MG63 (cell line): ENCODE measurements at places on chromosomes 1 and 21. TPM values are rescaled to one million over a fixed set of nuclear protein-coding genes. Genes with fewer than 3 reads are reported as not detected.
A peak's percentile ranks its signal among the peaks of the same experiment; 100 is the strongest.

GRCh38 chr1:111582644-111583618, 36.7 kb upstream of the RAP1A start:
- DNase-seq = no peak

The FAM20B gene
- total RNA-seq = 29.6 and 33.2 TPM in 2 replicates

DNA sequence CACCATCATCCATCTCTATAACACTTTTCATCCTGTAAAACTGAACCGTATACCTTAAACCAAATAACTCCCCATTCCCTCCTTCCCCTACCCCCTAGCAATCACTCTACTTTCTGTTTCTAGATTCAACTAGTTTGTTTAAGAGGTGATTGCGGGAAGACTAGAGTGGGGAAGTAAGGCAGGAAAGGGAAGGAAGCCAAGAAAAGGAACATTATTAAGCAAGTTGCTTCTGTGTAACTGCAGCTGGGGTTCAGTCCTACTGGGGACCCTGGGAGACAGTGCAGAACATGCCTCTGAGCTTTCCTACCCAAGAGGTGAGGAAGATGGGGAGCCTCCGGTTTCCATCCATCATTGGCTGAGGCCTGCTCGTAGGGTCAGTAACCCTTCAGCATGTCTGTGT, 28.9 kb upstream of the H3-3A start:
- no peak for DNase-seq

DNA sequence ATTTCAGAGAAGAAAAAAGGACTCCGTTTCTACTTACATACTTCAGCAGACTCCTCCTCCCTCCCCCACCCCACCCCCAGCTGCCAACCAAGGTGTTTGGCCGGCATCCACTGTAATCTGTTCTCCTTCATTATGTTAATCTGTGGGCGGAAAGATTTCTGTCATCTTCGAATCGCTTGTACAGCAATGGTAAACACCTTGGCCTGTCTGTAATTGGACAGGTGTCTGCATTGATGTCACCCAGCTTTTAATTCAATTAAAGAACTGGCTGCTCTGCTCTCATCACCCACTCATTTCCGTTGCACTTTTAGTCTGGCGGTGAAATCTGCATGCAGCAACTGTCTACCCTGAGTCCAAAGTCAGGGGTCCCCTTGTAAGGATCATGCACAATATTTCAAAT, 368.6 kb downstream of the USH2A start:
- DNase-seq = no peak

DNA sequence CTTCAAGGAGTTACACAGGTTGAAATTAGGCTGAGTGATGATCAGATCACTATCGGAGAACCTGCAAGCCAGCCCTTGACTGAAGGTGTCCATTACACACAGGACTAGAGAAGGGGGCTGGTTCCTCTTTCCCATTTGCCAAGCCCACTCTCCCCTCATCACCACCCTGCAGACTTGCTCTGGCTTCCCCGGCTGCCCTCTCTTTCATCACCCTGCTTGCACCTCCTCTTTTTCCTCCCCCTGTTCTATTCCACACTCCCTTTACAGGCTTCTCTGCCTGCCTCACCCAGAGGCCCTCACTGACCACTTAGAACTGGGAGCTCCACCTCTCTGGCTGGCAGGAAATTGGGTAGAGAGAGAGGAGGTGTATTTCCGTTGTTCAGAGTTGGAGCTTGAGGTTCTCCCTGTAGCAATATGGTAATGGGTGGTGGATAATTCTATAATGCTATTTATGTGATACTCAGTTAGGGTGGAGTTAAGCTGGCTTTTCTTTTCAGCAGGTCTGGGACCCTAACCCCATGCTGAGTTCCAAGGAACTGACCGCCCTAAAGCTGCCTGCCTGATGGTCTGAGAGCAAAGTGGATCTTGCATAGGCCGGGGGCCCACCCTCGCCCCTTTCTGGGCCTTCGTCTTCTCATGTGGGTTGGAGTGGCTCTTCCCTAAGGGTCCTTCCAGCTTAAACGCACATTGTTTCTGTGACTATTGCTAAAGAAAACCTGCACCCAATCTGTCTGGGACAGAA, 111.8 kb upstream of the ADAR start:
- DNase-seq = no peak

DNA sequence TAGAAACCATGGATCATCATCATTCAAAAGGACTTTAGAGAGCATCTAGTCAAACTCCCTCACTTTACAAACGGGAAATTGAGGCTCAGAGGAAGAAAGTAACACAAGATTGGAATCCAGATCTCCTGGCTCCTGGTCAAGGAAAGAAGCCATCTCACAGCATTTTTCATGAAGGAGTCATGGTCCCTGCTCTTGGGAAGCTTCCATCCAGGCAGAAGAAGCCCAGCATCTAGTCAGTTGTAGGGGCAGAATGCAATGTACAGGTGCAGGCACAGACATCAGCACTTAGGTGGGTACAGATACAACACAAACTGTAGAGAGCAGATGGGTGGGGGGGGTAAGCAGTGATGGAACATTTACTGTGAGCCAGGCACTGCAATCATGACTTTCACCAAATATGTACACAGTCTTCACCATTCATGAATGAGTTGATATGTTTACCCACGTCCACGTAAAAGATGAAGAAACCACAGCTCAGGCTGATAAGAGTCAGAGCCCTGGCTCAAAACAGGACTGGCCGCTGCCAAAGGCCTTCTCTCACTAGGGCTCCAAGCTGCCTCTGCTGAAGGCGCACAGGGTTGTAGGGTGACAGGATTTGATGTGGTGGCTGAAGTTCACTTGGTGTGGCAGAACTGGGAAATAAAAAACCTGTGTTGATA, 44.0 kb downstream of the OPTC start:
- DNase-seq = peak; percentile 34

GRCh38 chr1:104028416-104029035, 278.8 kb downstream of the AMY1C start:
- no peak for DNase-seq

DNA sequence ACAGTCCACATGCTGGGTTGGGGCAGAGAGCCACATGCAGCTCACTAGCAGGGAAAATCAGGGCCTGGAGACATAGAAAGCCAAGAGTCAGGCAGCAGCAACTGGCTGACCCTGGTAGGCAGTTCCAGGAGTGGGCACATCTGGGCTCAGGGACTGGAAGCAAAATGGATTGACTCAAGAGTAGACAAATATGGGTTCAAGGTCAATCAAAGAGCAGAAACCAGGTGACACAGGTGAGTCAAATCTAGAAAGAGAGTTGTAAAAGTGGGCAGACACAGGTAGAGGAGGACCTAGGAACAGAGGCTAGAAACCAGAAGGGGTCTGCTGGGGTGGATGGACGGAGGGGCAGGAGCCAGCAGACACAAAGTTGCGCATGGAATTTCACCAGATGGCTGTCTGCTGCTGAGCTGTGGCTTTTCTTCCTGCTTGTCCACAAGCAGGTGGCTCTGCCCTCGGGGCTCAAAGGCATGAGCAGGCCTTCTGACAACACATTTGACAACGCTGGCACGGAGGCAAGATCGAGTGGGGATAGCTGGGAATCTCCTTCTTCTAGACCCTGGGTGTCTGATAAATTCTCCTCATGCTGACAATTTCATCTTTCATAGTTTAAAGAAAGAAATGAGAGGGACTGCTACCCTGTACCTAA, 40.8 kb upstream of the IGSF3 start:
- no peak for DNase-seq

The PTGER3 gene
- total RNA-seq = not detected in 2 replicates

The CD53 gene
- total RNA-seq = not detected in 2 replicates

GRCh38 chr1:194062962-194063361, 876.5 kb upstream of the B3GALT2 start:
- DNase-seq = no peak

The ANGPTL3 gene
- total RNA-seq = not detected in 2 replicates

GRCh38 chr1:9555942-9556341, 16.7 kb downstream of the SLC25A33 start:
- no peak for DNase-seq

- no peak for DNase-seq
These were observed 618.2 kb upstream of the CAMK1G start for GRCh38 chr1:208965351-208965750.

DNA sequence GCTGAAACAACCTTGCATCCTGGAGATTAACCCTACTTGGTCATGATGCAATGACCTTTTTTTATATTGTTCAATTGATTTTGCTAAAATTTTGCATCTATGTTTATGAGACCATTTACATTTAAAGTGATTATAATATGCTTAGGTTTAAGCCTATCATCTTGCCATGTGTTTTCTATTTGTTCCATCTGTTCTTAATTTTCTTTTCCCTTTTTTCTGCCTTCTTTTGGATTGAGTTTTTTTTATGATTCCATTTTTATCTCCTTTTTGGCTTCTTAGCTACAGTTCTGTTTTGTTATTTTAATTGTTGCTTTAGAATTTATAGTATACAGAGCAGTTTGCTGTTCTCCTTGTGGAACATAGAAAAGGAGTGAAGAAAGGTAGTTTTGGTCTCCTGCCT, 385.1 kb upstream of the USP24 start:
- no peak for DNase-seq

GRCh38 chr21:15825700-15826099, 95.9 kb downstream of the USP25 start:
- DNase-seq = no peak

- DNase-seq = peak; percentile 98
These were observed 61.8 kb downstream of the ITPKB start for GRCh38 chr1:226677027-226678020.

- no peak for DNase-seq
These were observed 401.5 kb downstream of the PTPRC start for GRCh38 chr1:199040076-199040905.

The MYOC gene
- 1.3 TPM in 1 of 2 replicates, not detected in the other for total RNA-seq

- no peak for DNase-seq
These were observed 11.7 kb upstream of the TRAPPC10 start for GRCh38 chr21:44000360-44000759.

The KLHDC9 gene
- not detected in 2 replicates for total RNA-seq

The SLC16A1 gene
- 104 and 107 TPM in 2 replicates for total RNA-seq

The CHI3L2 gene
- total RNA-seq = 1.6 and 3.2 TPM in 2 replicates

DNA sequence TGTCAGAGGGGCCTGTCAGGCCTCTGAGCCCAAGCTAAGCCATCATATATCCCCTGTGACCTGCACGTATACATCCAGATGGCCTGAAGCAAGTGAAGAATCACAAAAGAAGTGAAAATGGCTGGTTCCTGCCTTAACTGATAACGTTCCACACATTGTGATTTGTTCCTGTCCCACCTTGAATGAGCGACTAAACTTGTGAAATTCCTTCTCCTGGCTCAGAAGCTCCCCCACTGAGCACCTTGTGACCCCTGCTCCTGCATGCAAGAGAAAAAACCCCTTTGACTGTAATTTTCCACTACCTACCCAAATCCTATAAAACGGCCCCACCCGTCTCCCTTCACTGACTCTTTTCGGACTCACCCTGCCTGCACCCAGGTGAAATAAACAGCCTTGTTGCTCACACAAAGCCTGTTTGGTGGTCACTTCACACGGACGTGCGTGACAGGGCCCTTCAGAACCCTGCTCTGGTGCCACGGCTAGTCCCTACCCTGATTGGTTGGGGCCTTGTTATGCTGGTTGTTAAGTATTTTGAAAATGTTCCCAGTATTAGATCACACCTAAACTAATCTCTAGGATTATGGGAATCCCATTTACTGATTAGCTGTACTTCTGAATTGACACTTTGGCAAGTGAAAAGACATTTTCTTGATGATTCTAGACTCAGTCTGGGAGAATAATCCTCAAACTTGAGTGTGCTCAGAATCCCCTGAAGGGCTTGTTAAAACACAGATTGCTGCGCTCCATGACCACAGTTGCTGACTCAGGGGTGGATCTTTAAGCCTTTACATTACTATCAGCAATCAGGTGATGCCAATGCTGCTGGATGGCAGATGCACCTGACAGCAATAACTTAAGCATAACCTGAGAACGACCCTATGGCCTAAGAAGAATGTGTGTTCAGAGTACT, 28.8 kb upstream of the SPATA6 start:
- no peak for DNase-seq

DNA sequence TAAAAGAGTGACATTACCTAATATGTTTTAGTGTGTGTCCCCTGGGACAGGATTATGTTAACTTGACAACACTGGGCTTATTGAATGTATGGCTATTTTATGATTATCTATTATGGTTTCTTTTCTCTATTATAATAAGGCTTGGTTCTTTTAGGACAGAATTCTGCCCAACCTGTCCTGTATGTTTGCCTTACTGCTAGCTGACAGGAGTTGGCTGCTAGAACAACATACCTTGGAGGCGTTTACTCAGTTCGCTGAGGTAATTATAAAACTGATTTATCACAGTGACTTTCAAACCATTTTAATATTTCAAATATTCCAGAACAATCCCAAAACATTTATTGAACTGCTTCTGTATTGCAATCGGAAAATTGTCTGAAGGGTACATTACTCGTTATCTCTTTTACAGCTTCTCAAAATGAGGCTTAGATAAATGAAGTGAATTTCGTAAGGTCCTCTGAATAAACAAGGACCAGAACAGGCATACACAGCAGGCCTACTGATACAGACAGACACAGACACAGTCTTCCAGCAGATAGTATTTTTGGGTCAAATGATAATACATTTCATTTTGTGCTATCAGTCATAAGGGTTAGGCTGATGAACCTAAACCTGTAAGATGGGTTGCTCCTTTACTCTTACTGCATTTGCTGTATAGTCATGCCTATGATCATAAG, 44.2 kb downstream of the SCYL3 start:
- no peak for DNase-seq

GRCh38 chr1:92877081-92877711, 45.4 kb downstream of the RPL5 start:
- no peak for DNase-seq

The KRTAP26-1 gene
- not detected in 2 replicates for total RNA-seq

The IFI6 gene
- total RNA-seq = 62.2 and 66.0 TPM in 2 replicates

The KPNA6 gene
- total RNA-seq = 38.6 and 43.0 TPM in 2 replicates

The PPIAL4G gene
- total RNA-seq = not detected in 2 replicates

GRCh38 chr1:213303286-213303685, 252.2 kb downstream of the RPS6KC1 start:
- DNase-seq = no peak

- DNase-seq = peak; percentile 61
These were observed 27.6 kb downstream of the SKI start for GRCh38 chr1:2255420-2256369.

GRCh38 chr1:227396539-227397353, 78.5 kb upstream of the CDC42BPA start:
- DNase-seq = peak; percentile 75

The PARP1 gene
- total RNA-seq = 180 and 241 TPM in 2 replicates

The NPPB gene
- total RNA-seq = not detected in 2 replicates

GRCh38 chr1:108851567-108851966, 5.3 kb downstream of the AKNAD1 start:
- DNase-seq = no peak
